Hippocampal formation (tissue), 2 donors: ENCODE measurements at places on chromosomes 2 and 18.

- no peak for DNase-seq
Observed at GRCh38 chr2:148305476-148305875, 284.6 kb downstream of the MBD5 start.

- no peak for DNase-seq
Observed at GRCh38 chr2:196274387-196274809, 103.0 kb upstream of the STK17B start.

- no peak for DNase-seq
Observed at GRCh38 chr18:22200611-22201225, 31.3 kb downstream of the GATA6 start.

DNA sequence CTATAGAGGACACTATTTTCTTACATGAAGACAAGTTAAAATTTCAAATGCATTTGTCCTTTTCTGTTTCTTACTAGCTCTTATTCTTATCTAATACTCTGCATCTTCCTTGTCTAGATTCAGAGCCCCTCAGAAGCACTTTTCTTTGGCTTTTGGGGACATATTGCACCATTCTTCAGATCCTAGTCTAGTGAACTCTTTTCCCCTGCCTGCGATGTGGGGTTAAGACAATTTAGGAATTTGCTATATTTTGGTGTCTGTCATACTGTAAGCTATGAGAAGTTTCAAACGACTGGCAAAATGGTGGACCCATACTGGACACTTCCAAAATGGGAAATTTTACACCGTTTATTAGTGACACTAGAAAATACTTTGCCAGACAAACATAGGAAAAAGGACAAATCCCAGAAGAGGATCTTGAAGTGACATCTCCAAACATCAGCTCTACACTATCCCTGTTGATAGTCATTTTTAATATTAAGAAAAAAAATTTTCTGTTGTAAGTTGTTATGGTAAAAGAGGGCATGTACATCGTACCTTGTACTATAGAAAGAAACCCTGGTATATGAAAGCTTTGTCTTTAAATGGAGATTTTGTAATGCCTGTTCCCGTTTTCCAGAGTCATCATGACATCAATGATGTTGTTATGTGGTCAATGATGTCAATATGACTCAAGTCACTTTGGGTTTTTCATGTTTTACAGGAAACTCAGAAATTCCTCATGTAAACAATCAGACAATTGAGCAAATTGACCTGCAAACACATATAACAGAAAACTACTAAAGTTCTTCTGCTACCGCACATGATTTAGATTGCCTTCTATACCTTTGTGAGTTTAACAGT, 4.4 kb upstream of the KYNU start:
- no peak for DNase-seq

DNA sequence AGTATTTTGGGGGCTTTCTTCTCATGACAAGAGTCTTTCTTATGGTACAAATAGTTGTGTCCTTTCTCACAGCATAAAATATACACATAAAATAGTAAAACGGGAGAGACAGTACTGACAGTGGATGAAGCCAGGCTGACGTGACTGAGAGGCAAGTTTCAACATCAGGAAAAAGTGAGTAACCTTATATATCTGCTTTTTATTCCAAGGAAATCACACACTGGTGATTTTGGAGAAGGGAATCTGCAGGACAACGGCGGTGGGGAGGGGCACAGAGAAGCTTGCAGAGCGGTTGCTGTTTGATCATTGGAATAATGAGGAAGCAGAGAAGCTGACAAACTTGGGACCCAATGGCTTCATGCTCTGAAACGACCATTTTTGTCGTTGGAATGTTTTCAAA, 130.6 kb upstream of the ZNF236 start:
- no peak for DNase-seq

- no peak for DNase-seq
Observed at GRCh38 chr18:48982266-48982665, 31.5 kb upstream of the SMAD7 start.

GRCh38 chr2:10327896-10328669, 25.4 kb downstream of the HPCAL1 start:
- DNase-seq: no peak

GRCh38 chr18:59132810-59133465, 6.7 kb upstream of the SEC11C start:
- DNase-seq: no peak

DNA sequence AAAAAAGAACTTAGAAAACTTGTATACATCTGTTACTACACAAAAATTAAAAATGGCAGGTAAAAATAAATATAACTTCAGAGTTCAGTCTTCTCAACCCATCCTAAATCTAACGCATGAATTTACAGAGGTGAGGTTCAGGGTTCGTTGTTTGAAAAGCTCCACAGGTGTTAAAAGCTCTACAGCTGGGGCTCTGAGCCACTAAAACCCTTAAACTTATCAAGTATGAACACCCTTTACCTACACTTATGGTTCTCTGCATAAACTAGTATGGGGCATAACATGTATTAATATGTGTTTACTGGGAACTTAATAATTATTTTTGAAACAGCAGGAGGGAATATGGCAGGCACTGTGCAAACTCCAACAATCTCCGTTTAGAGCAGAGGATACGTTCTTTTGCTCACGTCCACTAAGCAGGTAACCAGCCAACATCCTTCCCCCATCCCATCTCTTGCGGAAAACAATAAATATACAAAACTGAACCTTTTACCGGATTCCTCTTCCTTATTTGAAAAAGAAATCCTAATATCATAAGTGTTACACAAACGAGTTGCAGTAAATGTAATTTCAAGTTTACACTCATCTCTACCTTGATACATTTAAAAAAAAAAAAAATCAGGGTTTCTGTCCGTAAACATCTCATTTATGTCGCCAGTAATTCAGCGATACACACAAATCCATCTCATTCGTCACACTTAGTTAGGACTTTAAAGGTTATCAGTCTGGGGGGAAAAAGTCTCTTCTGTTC, 1.3 kb downstream of the PIAS2 start:
- no peak for DNase-seq

DNA sequence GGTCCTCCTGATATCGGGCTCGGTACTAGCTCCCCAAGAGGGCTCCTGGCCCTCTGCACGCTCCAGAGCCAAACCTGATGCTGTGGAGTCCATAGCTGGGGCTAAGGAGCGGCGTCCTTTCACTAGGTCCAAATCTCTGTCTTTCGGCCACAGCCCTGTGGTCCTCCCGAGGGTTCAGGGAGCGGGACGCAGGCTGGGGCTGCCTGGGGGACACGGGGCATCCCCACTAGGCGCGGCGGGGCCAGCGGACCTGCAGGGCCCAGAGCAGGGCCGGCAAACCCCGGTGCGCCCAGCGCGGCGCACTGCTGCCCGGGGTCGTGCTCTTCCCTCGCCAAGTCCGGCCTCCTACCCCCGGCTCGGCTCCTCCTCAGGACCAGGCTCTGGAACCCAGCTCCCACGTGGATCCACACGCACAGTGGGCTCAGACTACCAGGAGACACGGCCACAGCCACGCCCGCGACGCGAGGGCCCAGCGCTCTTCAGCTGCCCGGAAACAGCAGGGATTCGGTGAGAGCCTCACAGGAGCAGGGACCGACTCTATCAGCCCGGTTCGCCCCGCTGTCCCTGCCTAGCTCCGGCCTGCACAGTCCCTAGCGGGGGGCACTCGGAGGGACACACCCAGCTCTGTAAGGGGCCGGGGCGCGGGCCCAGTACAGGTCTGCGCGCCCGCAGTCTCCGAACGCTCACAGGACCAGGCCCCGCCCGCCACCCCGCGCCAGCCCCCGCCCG, 593 bp downstream of the ZNF514 start:
- peak; percentile 56 for DNase-seq

GRCh38 chr2:23498943-23499342, 114.0 kb downstream of the KLHL29 start:
- DNase-seq: no peak

DNA sequence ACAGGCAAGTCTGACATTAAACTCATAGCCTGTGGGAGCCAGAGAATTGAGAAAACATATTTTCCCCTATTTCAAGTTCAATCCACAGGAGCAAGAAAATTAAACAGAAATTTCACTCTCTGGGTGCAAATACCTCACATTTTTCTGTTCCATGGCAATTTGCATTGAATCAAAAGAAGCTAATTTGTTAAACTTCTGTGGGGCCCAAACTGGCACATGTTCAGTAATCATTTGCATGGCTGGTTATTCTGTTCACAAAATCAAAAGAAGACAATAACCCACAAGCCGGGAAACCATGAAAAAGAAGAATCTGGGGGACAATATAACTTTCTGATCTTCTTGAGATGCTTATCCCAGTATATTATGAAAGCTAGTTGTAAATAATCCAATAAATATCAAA, 363.1 kb downstream of the LRP1B start:
- no peak for DNase-seq

DNA sequence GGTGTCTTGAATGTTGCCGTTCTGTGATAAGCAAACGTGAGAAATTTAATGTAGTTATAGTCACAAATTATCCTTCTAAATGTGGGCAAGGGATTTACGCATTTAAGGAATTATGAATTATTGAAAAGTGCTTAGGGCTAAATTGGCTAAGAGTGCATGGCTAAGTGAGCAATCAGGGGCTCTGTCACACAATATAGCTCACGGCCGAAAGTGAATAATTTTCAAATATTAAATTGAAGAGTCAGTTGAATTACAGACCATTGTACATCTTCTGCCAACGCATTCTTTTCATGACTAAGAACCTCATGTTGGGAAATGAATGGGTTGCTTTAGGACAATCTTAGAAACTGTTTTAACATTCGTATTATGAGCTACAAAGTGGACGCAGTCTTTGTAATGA, 1832.9 kb upstream of the LRRTM1 start:
- DNase-seq: no peak

DNA sequence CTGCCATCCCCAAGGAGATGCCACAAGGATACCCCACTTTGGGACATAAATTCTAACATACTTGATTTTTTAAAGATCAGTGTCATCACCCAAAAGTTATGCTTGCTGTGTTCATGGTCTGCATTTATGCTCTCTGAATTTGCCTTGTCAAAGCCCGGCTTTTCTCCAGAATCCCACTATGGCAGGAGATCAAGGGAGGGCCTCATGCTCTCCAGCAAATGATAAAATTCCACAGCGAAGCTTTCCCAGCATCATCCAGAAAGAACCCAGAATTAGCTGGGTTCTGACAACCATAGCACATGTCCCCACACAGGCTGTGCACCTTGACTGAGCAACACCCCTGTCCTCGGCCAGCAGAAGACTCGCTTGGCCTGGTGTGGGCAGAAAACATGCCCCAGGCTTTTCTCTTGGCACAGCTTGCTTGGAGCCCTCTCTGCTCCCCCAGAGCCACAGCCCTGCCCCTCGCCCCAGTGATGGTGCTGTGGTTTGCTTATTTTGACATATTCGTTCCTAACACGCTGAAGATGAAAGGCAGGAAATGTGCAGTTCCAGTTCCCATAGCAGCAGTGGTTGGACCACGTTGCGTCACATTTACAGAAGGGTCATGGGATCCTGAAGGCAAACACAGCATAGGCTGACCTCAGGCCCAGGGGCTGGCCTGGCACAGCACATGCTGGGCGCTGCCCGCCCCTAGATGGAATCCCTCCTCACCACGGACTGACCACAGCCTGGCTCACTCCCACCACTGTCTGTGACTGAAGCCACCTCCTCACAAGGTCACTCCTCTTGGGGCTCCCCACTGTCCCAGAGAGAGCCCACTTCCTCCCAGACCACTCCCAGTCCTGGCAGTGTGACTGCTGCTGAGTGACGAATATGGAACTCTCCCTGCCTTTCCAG, 14.1 kb upstream of the CHRNA1 start:
- no peak for DNase-seq

GRCh38 chr2:156445296-156446220, 9.4 kb downstream of the GPD2 start:
- DNase-seq: no peak

- DNase-seq: no peak
Observed at GRCh38 chr18:4276953-4277585, 178.0 kb downstream of the DLGAP1 start.

DNA sequence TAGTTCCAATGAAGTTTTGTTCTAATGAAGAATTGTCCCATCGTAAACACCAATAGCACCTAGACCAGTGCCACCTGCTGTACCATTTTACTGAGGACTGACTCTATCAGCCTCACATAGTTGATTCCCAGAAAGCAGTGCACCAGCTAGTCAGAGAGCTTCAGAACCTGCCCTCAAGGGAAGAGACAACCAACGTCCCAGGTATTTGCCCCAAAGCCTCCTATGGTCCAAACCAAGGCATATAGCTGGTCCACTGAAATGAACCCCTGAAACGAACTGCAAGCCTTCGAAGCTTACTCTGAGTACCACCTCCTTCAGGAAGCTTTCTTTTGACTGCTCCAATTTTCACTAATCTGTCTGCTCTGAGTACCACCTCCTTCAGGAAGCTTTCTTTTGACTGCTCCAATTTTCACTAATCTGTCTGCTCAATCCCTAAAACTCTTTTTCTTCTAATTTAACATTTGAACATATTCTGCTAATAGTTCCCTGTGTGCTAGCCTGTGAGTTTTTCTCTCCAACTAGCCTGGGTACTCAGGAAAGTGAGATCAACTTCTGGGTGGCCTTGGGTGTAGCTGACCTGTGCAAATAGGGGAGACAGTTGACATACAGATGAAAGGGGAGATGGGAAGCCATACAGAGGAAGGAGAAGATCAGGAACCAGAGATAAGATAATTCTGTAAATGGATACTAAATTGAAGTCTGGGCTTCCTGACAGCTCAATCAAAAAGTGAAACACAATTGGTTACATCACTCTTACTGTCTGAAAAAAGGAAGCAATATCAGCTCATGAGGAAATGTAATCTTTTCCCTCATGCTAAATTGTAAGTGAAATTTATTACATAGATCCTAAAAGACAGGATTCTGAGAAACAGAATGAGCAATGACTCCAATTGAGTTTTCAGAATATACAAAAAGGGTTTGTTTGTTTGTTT, 33.5 kb upstream of the EML4 start:
- no peak for DNase-seq

- no peak for DNase-seq
Observed at GRCh38 chr2:7523481-7524120, 606.4 kb downstream of the RNF144A start.

DNA sequence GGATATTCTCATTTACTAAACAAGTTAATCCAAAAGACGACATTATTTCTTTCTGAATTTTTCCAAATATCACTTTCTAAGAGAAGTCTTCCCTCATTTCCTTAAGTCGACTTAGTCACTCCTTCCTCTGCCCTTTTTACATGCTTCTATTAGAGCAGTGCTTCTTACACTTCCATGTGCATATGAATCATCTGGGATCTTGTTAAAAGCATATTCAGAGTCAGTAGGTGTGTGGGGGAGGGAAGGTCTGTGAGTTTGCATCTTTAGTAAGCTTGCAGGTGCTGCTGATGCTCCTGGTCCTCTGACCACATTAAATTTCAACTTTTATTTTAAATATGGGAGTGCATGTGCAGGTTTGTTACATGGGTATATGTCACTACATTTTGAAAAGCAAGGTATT, 582.6 kb downstream of the NRXN1 start:
- no peak for DNase-seq

GRCh38 chr2:172007372-172007771, 7.6 kb downstream of the METAP1D start:
- DNase-seq: no peak

DNA sequence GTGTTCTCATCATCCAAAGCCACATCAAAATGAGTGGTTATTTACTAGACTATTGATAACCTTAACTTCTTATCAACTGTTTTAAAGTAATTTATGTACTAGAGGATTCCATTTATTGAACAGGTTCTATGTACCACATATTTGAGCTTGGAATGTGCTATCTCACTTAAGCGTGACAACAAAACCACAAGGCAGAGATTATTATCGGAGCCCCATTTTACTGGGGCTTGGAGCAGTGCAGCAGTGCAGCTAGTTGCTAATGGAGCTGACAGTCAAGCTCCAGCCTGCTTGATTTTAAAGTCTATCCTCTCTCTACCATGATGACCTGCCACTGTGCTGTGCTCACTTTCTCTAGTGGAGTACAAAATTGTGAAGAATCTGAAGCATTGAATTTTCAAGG, 24.6 kb downstream of the GCG start:
- no peak for DNase-seq
